Stomach (tissue), 19 donors: ENCODE measurements at places on chromosomes 11 and 22. TPM values are rescaled to one million over a fixed set of nuclear protein-coding genes. Genes with fewer than 3 reads are reported as not detected.

DNA sequence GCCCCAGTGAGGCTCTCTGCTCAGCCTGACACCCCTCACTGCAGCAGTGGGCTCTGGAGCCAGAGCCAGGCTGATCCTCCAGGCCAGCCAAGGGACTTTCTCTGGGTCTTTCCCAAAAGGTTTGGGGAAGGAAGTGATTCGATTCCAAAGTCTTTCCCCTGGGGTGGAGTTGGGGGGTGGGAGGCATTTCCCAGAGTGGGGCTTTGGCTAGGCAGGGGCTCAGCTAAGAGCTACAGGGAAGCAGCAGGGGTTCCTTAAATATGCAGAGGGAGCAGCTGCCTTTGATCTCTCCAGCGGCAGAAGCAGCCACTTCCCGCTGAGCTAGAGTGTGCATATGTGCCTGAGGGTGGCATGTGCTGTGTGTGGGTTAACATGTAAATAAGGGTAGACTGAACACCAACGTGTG lies 192.9 kb downstream of the INSC start:
- DNase-seq: no peak

- no peak for DNase-seq
Measured at GRCh38 chr11:97567801-97568200, 1178.0 kb downstream of the JRKL start.

DNA sequence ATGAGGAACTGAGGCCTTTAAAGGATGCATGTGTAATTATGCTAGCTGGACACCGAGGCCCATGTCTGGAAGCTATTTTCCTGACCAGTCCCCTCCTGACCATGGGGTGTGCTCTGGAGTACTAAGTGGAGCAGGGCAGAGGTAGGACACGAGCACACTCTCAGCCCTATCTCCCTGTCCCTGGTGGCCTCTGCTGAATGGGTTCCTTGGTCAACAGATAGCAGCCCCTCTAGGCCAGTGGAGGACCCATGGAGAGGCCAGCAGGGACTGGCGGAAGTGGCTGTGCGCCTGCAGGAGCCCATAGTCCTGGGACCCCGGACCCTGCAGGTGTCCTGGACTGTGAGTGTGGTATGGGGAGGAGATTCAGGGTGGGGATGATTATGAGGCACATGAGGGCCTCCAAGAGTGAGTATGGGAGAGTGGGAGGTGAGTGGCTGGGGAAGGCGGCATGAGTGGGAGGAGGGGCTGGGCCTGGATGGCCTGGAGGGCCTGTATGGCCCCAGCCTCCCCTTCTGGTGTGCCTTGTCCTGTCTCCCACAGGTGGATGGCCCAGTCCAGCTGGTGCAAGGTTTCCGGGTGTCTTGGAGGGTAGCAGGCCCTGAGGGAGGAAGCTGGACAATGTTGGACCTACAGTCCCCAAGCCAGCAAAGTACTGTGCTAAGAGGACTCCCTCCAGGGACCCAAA lies 9.5 kb downstream of the ROBO3 start:
- no peak for DNase-seq

DDX25 gene
- not detected for total RNA-seq
